ENCODE measurements at places on chromosomes 4 and X.

DNA sequence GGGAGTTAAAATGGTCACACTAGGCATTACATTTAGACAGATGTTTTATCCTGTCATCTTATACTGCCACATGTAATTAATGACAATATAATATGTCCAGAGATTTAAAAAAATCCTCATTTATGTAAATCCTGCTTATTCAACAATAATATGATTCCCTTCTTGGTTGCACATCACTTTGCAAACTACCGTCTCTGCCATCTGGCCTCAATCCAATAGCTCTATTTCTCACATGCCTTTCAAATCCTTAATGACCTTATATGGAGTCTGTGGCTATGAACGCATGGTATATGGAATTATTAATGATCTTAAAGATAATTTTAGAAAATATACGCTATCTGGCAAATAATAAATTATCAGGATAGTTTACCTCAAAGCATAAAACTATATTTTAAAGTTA lies 144.5 kb downstream of the NPNT start:
- DNase-seq = no peak

DNA sequence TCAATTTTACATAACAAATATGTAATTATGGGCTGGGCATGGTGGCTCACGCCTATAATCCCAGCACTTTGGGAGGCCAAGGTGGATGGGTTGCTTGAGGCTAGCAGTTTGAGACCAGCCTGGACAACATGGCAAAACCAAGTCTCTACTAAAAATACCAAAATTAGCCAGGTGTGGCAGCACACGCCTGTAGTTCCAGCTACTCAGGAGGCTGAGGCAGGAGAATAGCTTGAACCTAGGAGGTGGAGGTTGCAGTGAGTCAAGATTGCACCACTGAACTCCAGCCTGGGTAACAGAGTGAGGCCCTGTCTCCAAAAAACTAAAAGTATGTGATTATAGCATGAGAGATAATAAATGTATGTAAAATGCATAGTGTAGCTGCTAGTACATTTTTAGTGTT lies 229.0 kb downstream of the PPARGC1A start:
- DNase-seq = no peak

- no peak for DNase-seq
These were observed 45.5 kb upstream of the KLF3 start for GRCh38 chr4:38618505-38618904.

GRCh38 chr4:69594382-69594781 lies 45.1 kb downstream of the UGT2A2 start:
- DNase-seq = no peak

GRCh38 chr4:86014599-86014998 lies 345.3 kb downstream of the MAPK10 start:
- no peak for DNase-seq

DNA sequence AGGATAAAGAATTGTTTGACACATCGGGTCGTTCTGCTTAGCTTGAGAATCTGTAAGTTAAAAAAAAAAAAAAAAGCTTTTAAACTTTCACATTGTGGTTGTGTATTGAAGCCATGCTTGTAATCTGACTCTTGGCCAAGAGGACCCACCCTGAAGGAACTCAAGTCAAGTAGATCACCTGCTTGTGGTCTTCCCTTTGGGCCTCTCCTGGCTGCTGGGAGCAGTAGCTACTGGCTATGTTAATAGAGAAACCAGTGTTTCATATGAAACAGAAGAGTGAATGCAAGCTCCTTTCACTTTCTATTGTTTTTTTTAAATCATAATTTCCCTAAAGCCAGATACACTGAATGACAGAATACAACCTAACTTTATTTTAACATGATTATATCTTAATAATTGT lies 402.4 kb upstream of the NDST4 start:
- no peak for DNase-seq

- peak; percentile 65 for DNase-seq
These were observed 126.5 kb downstream of the ADGRA3 start for GRCh38 chr4:22389240-22389870.

All from dermis microvascular lymphatic vessel endothelial cell (primary cell).